ENCODE measurements at places on chromosomes 16 and 17.
A peak's percentile ranks its signal among the peaks of the same experiment; 100 is the strongest.

DNA sequence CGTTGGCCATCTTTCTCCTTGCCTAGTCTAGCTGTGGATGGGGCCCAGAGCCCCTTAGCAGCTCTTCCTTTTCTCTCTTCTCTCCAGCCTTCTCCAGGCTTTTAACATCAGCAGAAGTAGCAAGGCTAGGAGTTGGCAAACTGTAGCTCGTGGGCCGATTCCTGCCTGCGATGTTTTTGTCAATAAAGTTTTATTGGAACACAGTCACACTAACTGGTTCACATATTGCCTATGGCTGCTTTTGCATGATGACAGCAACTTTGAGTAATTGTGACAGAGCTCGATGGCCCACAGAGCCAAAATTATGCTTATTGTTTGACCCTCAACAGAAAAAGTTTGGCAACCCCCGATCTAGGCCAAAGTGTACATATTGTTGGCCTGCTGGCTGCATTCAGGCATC, 199.9 kb downstream of the RBFOX1 start:
- DNase-seq, result no peak

DNA sequence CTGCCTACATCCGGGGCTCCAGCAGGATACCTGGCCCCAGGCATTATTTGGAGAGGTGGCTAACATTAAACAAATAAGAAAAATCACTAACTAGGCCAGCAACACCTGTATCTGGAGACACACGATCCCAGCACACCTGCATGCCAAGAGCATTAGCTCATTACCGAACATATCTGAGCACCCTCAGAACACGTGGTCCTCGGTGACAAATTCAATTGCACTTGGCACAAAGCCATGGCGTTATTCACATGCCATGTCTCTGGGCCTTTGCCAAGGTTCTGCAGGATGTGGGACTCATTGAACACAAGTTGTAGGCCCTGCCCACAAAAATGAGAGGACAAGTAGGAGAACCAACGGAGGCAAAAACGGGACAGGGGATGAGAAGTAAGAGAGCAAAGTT, 552.3 kb downstream of the TOX3 start:
- DNase-seq, result no peak

GRCh38 chr16:49513040-49513439, 139.4 kb downstream of the C16orf78 start:
- DNase-seq, result no peak

DNA sequence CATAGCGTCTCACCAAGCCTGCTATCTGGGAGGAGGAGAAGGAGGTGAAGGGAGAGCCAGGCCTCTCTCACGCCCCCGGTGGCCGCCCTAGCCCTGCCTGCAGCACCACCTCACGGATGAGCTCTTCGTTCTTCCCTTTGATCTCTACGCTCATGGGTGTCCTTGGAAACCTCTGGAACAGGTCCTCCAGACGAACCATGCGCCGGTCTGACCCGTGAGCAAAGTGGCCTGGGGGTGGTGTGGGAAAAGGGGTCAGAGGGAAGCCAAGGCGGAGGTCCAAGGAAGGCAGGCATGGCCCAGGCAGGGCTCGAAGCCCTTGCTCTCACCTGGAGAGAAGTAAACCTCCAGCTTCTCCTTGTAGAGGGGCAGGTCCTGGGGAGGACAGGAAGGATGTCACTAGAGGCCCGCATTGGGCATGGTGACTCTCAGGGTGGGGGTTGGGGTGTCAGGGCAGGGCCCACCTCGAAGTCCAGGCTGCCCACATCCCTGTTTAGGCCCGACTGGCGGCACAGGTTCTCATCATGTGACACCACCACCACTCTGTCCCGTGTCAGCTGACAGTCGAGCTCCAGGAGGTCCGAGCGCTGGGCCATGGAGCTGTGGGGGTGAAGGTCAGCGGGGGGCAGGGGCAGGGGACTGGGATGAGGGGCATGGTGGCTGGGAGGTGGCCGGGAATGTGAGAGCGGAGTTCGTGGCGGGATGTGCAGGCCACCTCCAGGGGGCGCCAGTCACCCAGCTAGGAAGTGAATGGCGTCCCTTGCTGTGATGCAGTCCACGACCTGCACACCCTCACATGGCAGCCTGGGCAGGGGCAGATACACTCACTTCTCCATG, 923 bp downstream of the GDPD3 start:
- no peak for DNase-seq

- DNase-seq, result no peak
Observed at GRCh38 chr16:19935694-19936093, 51.0 kb upstream of the GPRC5B start.

DNA sequence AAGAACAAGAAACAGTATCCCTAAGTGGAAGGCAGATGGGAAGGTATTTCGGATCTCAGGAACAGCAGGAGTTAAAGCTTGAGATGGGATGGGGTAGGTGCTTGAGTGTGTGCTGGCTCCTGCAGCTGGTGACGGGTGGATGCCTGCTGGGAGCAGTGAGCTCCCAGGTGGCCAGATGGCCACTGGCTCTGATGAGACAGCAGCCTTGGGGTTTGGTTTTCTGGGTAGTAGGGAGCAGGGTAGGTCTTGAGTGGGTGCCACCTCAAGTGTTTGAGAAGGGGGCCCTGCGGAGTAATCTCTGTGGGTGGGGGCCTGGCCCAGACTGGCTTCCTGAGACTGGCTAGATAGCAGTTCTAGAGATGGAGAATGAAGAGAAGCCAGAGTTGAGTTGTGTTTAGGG, 10.3 kb downstream of the EPN2 start:
- DNase-seq, result no peak

DNA sequence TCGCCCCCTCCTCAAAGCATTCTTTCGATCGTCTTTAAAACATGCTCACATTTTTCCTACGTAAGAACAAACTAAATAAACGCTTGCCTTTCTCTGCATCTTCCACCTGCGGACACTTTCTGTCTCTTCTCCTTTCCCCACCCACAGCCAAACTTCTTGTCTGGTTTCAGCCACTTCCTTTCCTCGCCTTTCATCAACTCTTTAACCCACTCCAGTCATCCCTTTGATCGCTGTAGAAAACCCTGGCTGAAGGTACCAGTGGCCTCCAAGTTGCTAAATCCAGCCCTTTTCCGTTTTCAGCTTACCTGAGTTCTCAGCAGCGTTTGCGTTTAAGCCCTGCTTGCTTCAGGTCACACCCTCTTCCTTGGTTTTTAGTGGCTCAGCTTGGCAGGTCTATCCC, 483 bp downstream of the RPA1 start:
- DNase-seq, result no peak

- no peak for DNase-seq
Observed at GRCh38 chr16:58487566-58488351, 12.2 kb upstream of the NDRG4 start.

DNA sequence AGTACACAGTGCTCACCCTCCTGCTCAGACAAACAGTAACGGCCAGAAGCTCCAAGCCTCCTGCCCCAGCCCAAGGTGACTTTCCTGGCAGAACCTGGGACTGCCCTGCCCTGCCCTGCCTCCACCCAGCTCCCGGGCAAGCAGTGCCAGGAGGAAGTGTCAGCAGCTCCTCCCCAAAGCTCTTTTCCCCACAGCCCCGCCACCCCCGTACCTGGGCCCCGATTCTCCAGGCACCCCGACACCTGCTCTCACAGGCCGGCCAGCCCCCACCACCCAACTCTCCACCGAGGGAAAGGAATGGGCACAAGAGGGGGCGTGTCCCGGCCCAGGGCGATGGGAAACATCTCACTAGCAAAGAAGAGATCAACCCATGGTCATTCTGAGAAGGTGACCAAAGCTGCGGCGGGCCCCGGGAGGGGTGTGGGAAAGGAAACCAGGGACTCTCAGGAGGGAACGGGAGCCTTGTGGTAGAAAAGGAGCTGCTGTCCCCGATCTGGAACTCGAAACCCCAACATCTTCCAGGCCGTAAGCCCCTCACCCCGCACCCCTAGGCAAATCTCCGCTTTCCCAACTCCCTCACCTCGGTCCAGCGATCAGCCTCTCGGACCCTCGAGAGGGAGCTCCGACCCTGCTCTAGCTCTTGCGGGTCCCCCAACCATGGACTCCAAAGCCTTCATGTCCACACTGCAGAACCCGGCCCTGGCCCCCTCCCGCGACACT, 1.2 kb downstream of the BCAR1 start:
- DNase-seq, result no peak

- DNase-seq, result no peak
Observed at GRCh38 chr17:46814446-46814845, 4.0 kb downstream of the WNT3 start.

DNA sequence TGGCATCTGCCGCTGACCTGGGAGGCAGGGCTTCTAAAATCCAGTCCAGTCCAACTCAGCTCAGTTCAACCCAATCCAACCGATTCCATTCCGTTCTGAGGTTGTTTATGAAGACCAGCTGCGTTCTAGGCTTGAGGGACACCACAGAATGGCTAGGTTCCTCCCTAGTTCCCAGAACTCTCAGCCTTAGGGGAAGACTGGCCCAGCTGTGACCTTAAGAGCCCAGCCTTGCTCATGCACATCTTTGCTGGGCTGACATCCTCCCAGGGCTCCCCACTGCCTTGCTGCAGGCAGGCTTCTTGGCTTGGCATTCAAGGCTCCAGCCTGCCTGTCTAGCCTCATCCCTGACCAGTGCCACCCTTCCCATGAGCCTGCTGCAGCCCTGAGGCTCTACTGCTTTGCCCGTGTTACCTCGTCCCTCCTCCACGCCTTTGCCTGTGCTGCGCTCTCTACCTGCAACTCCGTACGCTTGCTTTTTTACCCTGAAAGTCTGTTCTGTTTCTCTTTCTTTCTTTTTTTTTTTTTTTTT, 7.9 kb downstream of the SLC12A3 start:
- no peak for DNase-seq

DNA sequence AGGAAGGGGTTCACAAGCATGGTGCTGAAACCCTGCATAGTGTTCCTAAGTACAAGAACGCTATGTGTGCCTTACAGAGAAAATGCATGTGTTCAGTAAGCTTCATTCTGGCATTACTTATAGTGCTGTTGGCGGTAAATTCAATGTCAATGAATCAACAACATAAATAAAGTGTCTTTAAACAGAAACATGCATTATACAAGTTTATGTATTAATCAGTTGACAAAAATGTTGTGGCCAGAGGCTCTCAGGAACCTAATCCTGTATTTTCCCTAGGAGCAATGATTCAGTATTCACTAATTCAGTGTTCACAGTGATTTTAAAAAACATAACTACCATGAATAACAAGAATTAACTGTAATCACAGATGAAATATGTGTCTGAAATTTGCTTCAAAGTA, 47.1 kb upstream of the MYOCD start:
- DNase-seq, result no peak

GRCh38 chr16:51801635-51802034, 650.6 kb upstream of the SALL1 start:
- no peak for DNase-seq

DNA sequence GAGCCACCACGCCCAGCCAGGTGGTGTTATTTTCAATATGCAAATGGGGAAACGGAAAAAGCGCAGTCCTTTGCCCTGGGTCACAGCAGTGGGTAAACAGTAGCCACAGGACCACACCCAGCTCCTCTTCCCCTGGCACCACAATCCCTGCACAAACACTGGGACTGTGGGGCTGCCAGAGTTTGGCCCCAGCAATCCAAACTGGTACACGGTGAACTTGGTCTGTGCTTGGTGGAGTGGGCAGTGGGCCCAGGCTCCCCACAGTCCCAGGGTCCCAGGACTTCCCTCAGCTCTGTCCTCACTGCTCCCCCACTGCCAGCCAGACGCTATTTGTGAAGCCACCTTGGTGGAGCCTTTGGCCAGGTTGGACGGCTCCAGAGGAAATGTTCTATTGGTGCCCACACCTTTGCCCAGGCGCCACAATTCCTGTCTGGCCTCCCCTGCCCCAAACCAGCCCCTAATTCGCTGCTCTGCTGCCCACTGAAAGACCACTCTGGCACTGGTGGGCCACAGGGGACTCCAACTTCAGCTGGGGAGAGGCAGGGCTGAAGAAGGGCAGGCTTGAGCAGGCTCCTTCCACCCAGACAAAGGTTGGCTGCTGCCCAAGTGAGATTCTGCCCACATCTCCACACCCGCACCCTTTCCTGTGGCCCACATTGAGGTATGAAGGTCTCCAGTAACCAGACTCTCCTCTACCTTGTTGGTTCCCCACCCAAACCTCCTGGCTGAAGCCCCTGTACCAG, 2.1 kb downstream of the CHAD start:
- DNase-seq, result no peak

- DNase-seq, result no peak
Observed at GRCh38 chr16:79422064-79422463, 178.5 kb downstream of the MAF start.

DNA sequence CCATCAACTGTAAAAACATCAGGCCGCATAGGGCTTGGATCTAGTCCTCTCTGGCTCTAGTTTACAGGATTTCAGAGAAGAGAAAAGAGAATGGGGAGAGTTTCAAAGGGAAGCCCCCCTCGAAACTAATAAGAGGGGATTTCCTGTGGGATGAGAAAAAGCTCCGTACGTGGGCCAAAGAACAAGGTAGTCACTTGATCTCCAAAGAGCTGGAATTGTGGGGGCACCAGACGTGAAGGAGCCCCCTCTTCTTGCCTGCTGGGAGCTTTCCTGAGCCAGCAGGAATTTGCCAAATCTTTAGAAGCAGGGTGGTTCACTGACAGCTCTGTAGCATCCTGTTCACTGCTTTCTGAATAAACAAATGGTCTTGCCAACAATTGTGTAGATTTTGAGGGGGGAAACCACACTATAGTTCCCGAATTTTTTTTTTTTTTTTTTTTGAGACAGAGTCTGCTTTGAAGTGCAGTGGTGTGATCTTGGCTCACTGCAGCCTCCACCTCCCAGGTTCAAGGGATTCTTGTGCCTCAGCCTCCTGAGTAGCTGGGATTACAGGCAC, 7.0 kb upstream of the TMIGD1 start:
- no peak for DNase-seq

GRCh38 chr17:41116297-41116696, 1.9 kb downstream of the KRTAP4-11 start:
- no peak for DNase-seq

GRCh38 chr17:67092291-67092690, 47.9 kb downstream of the CACNG1 start:
- DNase-seq, result no peak

GRCh38 chr16:11360641-11361373, 15.5 kb downstream of the RMI2 start:
- DNase-seq, result no peak

- no peak for DNase-seq
Observed at GRCh38 chr17:41768682-41769288, 17.7 kb downstream of the JUP start.

DNA sequence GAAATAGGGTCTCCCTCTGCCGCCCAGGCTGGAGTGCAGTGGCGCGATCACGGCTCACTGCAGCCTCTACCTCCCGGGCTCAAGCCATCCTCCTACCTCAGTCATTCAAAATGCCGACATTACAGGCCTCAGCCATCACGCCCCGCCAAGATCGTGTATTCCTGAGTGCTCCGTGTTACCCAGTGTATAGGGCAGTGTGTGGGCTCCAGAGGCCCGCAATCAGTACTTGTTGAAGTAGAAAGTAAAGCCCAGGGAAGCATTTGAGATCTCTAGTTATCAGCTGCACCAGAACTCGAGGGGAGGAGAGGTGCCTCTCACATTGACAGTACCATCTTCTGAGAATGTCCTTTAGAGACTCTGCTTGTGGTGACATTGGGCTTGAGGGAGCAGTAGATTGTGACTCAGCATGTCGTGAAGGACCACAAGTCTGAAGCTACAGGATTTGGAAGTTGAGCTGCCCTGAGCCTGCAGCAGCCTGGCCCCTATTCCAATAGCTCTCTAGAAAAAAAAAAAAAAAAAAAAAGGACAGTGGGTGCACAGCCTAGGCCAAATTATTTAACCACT, 1.1 kb upstream of the PRPSAP1 start:
- peak; percentile 8 for DNase-seq

- DNase-seq, result no peak
Observed at GRCh38 chr17:48770954-48771353, 42.4 kb upstream of the HOXB13 start.

Measured in KG1 (cell line).